ENCODE measurements at places on chromosomes 5 and 9.

GRCh38 chr5:134146651-134147518 is 29.9 kb downstream of the SKP1 start:
- no peak for DNase-seq

- DNase-seq, result peak; percentile 83
Observed at GRCh38 chr9:74824654-74825053, 63.1 kb downstream of the TRPM6 start.

- no peak for DNase-seq
Observed at GRCh38 chr9:2317591-2317990, 302.4 kb downstream of the SMARCA2 start.

- DNase-seq, result no peak
Observed at GRCh38 chr5:5634817-5635216, 212.3 kb downstream of the ICE1 start.

DNA sequence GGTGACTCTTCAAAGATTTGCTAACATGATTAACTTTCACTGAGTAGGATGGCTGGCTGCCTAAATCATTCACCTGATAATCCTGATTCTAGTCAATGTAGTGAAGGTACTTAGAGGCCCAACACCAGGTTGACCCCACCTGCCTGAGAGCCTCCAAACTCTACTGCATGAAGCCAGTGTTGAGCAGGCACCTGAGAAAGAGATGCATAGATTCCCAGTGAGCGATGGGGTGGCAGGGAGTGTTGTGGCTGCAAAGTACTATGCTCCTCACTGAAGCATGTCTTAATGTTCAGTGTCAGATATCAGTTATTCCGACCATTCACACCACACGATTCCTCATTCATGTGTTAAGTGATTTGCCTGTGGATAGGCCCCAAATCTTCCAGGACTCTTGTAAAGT is 804.4 kb downstream of the TLE4 start:
- no peak for DNase-seq

- peak; percentile 82 for DNase-seq
Observed at GRCh38 chr9:128683340-128684064, 5.5 kb upstream of the SET start.

DNA sequence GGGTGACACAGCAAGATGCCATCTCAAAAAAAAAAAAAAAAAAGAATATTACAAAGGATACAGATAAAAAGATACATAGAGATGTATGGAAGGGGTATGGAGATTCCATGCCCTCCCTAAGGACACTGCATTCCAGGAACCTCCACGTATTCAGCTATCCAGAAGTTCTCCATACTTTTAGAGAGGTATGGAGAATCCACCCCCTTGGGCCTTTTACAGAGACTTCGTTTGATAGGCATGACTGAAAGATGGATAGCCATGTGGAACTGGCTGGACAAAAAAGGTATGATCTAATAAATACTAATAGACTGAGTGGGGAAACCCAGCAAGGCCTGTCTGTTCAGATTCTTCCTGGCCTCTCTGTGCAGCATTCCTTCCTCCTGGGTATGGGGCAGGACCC is 56.6 kb upstream of the DMRT1 start:
- DNase-seq, result no peak

GRCh38 chr9:35827486-35827885 is 1.0 kb downstream of the FAM221B start:
- peak; percentile 39 for DNase-seq

DNA sequence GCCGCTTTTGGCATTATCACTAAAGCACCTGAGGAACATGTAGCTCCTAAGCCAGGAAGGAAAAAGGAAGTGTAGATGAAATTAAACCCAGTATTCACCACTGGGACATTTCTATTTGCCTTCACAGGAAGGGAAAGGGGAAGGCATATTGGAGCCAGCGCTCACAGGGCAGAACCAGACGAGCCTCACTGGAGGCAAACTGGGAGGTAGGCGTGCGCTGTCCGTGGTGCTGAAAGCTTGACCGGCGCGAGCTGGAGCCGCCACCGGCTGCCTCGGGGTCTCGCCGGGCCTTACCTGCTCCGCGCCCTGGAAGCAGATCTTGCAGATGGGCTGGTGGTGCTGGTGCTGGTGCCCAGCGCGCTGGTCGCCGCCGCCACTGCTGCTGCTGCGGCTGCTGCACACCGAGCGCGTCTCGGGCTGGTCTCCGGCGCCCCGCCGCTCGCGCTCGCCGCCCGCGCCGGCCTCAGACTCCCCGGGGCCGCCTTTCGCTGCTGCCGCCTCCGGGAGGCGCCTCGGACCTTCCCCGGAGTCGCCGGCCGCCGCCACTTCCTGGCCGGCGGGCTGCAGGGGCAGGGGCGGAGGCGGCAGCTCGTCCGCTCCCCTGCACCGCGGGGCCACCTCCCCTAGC is 732 bp downstream of the MARCHF11 start:
- peak; percentile 68 for DNase-seq

- DNase-seq, result peak; percentile 63
Observed at GRCh38 chr9:69569738-69570451, 102.3 kb downstream of the APBA1 start.

Data from fibroblast of pulmonary artery (primary cell).